ENCODE measurements at places on chromosomes 2 and 18. TPM values are rescaled to one million over a fixed set of nuclear protein-coding genes. Genes with fewer than 3 reads are reported as not detected.

STAT4 gene
- 2.4 TPM for total RNA-seq

DNA sequence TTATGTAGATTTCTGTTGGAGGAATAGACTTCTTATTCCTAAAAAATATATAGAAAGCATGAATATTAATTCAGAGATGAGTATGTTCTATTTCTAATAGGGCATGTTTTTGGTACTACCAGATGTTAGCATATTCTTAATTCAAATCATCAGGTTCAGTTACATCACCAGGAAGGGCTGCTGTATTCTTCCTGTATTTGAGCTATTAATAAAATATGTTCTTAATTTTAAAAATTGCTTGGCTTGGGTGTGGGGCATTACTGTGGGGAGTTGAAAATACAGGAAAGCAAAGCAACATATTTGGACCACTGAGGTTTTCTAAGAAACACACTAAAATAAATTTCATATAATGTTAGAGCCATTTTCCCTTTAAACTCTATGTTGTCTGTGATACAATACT is 343.0 kb downstream of the EPHA4 start:
- no peak for DNase-seq

DNA sequence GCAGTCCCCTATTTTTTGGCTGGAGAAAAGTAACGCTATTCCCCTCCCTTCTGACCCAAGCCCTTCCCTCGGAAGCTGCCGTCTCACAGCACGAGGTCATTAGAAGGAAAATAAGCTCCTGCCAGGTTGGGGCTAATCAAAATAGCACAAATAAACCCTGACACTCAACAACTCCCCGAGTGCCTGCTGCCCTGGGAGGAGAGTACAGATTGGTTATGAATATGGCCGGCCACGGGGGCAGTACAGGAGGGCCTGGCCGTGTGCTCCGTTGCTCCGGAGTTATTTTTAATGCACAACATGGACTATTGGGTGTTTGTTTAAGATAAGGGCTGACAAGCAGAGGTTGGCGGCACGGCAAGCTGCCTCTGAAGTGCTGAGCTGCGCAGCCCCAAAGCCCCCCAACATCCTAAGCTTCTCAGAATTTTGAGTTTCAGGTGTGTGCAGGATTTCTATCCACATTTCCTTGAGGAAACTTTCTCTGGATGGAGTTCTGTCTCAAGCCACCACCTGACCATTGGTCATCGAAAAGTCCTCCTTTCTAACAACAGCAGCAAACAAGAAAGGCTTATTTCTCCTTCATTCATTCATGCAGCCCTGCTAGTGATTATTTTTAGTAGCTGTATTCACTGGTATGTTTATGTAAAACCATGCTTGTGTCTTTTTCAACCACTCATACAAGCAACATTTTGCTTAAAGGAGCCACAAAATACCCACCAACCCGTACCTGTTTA is 58.7 kb downstream of the PAX3 start:
- no peak for DNase-seq

DNA sequence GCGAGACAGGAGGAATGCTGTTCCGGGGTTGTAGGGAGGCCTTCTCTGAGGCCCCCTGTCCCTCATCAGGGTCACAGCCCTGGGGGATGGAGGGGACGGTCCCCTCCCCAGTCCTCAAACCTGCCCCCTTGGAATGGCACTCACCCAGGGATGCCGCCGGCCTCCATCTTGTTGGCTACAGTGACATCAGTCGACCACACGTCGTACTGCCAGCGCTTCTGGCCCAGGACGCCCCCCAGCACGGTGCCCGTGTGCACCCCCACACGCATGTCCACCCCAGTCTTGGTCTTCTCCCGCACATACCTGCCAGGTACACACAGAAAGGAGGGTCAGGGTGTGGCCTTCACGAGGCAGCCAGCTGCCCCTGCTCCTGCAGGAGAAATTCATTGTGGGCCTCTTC is 46.5 kb downstream of the CENPO start:
- no peak for DNase-seq

PLEK gene
- total RNA-seq: not detected

DNA sequence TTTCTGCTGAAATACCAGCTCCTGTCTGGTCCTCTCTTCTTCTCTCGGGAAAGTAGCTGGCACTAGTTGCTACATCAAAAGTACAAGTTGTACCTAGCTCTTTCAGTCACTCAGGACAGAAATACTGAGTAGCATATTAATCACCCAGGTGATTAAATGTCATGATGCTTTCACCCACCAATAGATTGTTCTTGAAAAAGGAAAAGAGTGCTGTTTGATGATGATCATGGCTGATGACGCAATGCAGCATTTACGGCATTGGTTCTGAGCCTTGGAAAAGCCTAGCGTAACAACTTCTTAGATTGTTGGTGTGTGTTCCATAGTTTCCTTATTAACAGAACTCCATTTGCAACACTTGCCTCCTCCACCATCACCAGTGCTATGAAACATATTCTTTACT is 190.7 kb downstream of the CDH7 start:
- no peak for DNase-seq

DNA sequence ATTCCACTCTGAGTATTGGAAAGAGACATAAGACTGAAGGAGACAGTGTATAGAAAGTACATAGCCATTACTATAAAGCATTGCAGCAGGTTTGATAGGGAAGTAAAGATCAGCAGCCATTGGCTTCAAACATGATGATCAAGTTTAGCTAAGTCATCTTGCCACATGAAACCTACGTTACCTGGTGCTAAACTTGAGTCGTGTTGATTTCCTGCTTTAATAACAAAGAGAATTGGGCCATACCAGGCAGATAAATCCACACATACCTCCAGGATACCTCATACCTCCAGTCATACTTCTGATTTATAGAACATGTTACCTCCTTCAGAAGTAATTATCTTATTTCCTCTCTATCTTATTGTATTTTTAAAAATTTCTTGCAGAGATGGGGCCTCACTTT is 10.3 kb upstream of the KYNU start:
- no peak for DNase-seq

GRCh38 chr2:74371421-74371820 is 8.7 kb downstream of the DCTN1 start:
- no peak for DNase-seq

MC4R gene
- total RNA-seq: not detected

DNA sequence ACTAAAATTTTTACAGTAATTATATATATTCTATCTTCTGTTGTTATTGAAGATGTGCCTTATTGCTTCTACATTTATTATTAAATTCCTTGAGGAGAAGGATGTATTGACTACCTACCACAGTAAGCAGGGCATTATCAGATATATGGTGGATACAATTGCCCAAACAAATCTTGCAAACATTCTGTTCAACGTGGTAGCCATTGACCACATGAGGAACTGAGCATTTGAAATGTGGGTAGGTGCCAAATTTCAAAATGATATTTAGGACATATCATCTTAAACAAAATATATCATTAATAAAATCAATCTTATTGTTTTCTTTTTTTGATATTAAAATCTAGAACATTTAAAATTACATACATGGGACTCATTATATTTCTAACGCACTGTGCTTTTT is 11.1 kb downstream of the SCN3A start:
- no peak for DNase-seq

DNA sequence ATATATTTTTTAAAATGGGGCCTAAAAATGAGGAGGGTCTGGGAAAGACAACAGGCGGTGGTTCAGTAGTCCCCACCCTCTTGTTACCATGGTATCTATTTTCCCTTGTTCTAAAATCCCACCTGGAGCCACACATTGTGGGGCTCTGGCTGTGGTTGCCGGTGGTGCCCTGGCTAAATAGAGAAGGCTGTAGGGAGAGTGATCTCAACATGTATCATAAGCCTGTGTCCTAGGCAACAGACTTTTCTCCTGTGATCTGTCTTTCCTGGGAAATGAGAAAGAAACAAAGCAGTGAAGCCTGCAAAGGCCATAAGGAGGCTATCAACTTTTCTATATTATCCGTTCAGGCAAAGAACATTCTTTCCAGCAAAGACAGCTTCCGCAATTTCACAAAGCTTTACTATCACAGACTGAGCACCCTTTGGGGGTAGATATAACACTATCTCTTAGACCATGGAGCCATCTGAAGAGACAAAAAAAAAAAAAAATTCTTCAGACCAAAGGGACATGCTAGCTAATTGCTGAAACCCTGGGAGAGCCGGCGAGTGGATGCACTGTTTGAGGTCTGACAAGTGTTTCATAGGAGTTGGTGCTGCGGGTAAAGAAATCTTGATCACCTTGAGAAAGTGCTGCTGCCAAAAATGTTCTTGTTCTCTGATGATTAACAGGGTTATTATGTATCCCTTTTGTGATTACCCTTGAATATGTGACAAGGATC is 879.2 kb upstream of the DDX18 start:
- DNase-seq: no peak

- no peak for DNase-seq
These were observed 153.0 kb upstream of the ITGA4 start for GRCh38 chr2:181304011-181304844.

- DNase-seq: no peak
These were observed 123.7 kb downstream of the ALPK2 start for GRCh38 chr18:58505181-58505580.

All from mesothelial cell of epicardium (in vitro differentiated cells).